ENCODE measurements at places on chromosomes 3 and 15. TPM values are rescaled to one million over a fixed set of nuclear protein-coding genes. Genes with fewer than 3 reads are reported as not detected.

The SKOR1 gene
- total RNA-seq: 0.08 TPM

The FRMD4B gene
- 0.81 TPM for total RNA-seq

The C3orf20 gene
- not detected for total RNA-seq

The AADAC gene
- total RNA-seq: 138 TPM

The ELP6 gene
- total RNA-seq: 18.3 TPM

The SLC27A2 gene
- total RNA-seq: not detected

The BCHE gene
- 5.7 TPM for total RNA-seq

The IL17RD gene
- total RNA-seq: 13.6 TPM

The TRPM1 gene
- not detected for total RNA-seq

The HERC2 gene
- 41.4 TPM for total RNA-seq

The XCR1 gene
- not detected for total RNA-seq

The TNNC1 gene
- total RNA-seq: 2.0 TPM

The PCLAF gene
- 6.6 TPM for total RNA-seq

The KBTBD8 gene
- total RNA-seq: 1.1 TPM

The PML gene
- total RNA-seq: 31.9 TPM

The SCN11A gene
- total RNA-seq: 0.25 TPM
